Hematopoietic multipotent progenitor cell treated with erythropoietin and hydrocortisone succinate and interleukin-3 and kit ligand, for 15 days (in vitro differentiated cells): ENCODE measurements at places on chromosomes 5 and 9.

DNA sequence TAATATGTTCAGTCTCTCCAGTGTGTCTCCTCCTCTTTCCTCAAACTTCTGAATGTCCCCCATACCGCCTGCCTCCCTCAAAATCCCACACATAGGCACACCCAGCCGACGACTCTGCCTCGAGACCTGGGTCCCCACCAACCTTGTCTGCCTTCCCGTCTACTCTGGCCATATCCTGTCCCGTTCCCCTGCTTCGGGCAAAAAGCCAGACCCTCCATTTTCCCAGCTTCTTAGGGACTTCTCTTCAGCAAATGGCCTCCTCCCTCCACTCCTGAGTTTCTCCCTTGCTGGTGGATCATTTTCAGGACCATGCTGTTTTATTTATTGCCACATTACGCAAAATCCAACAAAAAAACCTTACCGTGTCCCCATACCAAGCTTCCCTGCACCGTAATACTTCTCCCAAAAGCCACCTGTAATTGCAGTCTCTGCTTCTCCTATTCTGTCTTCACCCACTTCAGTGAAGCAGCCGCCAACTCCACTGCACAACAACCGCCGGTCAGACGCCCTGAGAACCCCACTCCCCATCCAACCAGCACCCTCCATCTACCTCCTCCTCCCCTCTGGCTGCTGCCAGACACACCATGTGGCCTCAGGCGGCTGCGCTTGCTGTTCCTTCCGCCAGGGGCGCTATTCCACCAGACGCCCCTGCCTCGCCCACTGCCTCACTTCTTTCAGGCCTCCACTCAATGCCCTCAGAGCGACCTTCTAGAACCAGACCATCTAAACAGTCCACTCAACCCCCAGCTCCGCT, 117.0 kb downstream of the TRPM6 start:
- DNase-seq, result peak; percentile 51

GRCh38 chr9:131273856-131274673, 2.2 kb downstream of the FAM78A start:
- DNase-seq, result no peak

- no peak for DNase-seq
Measured at GRCh38 chr5:75148051-75148450, 88.6 kb downstream of the ANKRD31 start.

- no peak for DNase-seq
Measured at GRCh38 chr5:135066781-135067180, 32.8 kb upstream of the PITX1 start.

DNA sequence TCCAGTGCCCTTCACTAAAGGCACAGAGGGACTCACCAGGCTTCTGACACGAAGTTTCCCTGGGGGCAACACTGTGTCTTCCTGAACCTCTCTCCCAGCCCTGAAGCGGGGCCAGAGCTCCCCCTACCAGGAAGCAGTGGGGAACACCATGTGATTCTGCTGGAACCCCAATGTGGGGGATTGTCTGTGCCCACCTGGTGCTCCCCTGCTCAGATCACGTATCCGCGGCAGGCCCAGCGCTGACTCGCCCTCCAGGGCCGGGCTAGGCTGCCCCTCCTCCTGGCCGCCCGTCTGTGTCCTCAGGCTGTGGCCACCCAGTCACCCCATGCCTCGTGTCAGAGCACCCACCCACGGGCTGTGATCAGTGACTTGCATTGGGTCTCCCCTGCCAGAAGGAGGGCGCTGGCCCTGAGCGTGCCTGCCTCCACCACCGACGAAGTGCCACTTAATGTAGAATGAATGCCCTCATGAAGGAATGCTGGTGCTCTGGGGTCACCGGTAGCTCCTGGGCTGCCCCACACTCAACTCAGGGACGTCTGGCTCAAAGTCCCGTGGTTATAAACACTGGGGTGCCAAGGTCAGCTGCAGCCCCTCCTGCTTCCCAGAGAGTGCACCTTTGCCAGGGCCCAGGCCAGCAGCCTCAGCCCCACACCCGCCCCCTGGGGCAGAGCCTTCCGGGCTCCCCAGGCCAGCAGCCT, 22.1 kb downstream of the SARDH start:
- no peak for DNase-seq

DNA sequence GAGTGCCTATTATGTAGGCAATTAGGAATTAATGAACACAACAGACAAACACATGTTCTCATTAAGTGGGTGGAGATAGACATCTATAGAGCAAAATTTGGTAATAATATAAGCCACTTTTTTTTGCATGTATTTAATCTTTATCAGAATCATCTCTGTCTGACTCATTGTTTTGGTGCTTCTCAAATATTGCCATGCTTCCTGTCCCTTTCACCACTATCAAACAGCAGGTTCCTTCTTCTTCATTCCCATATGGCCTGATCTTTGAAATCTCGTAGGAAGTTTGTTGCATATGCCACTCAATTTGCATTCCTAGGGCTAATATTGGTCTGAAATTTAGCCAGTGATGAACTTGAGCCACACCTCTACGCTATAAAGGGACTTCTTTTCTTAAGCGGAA, 128.9 kb upstream of the SPEF2 start:
- DNase-seq, result no peak

GRCh38 chr5:127072861-127073846, at the start of gene C5orf63:
Gene C5orf63, minus strand, starts transcription at chr5:127073502. Its CDS starts 14,507 bp downstream, at chr5:127058995.
- peak; percentile 74 for DNase-seq

DNA sequence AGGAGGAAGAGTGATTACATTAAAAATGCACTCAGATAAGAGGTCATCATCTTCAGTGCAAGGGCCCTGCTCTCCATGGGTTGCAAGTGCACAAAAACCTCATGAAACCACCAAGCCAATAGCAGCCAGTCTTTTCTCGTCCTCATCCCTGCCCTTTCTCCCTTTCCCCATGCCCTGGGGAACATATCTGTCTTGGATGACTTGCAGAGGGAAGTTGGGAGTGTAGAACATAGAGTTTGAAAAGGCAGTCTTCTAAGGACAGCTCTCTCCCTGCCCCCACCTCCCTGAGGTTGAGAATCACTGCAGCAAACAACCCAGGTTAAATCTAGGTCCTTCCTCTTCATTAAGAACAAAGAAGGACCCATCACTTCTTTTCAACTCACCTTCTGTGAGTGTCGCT, 22.0 kb downstream of the DDX31 start:
- no peak for DNase-seq

- no peak for DNase-seq
Measured at GRCh38 chr5:175590471-175590881, 67.4 kb upstream of the HRH2 start.

DNA sequence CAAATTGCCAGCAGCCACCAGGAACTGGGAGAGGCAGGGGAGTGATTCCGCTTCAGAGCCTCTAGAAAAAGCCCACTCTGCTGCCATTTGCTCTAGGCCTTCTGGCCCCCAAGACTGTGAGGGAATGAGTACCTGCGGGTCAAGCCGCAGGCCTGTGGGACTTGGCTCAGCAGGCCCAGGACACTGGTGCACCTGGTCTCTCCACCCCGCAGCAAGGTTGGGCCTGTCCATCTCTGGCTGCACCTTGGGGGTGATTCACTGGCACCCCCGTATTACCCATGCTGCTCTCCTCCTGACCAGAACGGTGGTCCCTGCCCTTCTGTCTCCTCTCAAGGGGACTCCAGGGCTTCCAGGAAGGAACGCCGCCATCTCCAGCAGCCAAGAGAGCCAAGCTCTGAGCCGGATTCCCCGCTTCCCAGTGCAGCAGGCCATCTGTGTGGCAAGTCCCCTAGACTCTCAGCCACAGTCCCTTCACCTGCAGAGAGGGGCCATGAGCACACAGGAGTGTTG, 78.4 kb upstream of the OLFM1 start:
- DNase-seq, result no peak

DNA sequence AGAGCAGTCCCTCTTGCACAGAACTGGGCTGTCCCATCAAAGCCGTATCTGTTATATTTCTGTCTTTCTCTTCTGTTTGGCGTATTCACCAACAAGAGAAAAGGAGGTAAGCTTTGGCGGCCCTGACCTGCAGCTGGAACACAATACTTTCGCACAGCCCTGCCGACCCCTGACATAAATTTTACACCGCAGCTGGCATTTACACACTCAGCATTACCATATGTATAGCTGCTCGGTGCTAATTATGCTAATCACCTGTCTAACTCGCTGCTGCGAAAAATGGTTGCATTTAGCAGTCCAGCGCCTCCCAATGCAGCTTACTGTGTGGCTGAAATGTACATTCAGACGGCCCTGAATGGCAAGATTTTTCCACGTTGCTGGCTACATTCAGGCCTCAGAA, 20.8 kb downstream of the PTCH1 start:
- DNase-seq, result no peak

GRCh38 chr5:32566319-32567111, 18.8 kb upstream of the SUB1 start:
- no peak for DNase-seq

DNA sequence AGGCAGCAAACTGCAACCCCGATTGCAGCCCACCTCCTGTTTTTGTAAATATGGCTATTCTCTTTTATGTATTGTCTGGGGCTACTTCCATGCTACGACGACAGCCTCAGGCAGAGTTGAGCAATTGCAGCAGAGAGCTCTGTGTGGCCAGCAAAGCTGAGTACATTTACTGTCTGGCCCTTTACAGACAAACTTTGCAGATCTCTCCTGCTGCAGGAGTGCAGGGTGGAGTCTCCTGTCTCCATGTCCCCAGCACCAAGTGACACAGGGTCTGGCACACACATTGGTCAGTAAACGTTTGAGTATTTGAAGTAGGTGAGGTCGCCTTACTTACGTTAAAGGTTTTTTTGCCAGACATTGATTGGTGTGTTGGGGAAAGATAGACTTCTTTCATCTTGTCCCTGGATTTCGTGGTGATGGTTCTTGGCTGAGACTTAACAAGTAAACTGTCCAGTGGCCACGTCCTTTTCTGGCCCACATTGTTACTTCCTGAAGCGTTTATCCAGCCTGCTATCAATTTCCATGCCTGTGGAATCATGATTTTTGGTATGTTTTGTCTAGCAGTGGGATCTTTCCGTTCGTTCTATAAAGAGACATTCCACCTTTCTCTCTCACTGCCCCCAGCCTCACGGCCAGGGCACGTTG, 27.2 kb downstream of the PRRC2B start:
- DNase-seq, result no peak

DNA sequence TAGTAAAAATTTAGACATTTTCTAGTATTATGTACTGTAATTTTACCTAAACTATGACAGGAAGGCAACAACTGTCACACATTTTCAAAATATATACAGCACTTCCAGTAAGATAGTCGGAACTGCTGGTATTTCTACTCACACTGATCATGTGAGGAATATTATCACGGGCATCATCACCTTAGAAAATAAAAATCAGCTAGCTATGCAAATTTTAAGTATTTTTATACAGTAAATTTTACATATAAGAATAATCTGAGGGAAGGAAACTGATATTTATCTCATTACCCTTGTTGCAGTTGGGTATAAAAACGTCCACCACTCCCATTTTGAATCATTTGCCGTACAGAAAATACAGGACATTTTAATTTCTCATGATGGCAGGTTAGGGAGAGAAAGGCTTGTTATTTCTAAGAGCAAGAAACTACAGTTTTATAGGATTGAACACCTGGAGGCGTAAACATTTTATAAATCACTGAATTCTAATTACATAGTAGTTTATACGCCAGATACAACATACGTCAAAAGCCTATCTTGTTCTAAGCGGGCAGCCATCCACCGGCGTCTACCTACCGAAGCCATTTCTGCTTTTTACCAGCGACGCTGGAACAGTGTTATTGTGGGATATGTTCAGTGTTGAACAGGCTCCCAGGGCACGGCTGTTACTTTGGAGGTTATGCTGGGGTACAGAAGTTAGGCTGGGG, 729 bp upstream of the TNPO1 start:
- DNase-seq, result no peak

DNA sequence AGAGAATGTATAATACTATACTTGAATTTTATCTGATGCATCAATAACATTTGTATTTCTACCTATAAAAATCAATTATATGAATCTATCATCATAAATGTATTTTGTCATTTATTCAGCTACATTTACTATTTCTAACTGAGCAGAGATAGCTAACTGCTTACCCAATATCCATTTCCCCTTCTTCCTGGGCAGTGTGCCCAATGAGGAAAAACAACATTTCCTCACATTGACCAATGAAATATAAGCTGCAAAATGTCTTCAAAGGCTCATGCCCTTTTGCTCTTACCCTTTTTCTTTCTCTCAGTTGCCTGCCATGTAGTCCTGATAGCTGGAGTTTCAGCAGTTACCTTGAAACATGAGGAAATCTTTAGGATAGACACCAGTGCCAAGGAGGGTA, 385.8 kb upstream of the PCSK5 start:
- no peak for DNase-seq
